SJSA1 (cell line): ENCODE measurements at places on chromosomes 1 and 21. TPM values are rescaled to one million over a fixed set of nuclear protein-coding genes. Genes with fewer than 3 reads are reported as not detected.

PADI2 gene
- not detected in 2 replicates for total RNA-seq

RNU1-1 gene
- total RNA-seq: under 0.01 and 294 TPM in 2 replicates

FMN2 gene
- total RNA-seq: 12.7 and 32.6 TPM in 2 replicates

PGLYRP3 gene
- not detected in 2 replicates for total RNA-seq

FCGR2B gene
- total RNA-seq: not detected in 2 replicates
